ENCODE measurements at places on chromosomes 1 and 21.

GRCh38 chr1:44035726-44036408, 4.6 kb upstream of the SLC6A9 start:
- no peak for DNase-seq

DNA sequence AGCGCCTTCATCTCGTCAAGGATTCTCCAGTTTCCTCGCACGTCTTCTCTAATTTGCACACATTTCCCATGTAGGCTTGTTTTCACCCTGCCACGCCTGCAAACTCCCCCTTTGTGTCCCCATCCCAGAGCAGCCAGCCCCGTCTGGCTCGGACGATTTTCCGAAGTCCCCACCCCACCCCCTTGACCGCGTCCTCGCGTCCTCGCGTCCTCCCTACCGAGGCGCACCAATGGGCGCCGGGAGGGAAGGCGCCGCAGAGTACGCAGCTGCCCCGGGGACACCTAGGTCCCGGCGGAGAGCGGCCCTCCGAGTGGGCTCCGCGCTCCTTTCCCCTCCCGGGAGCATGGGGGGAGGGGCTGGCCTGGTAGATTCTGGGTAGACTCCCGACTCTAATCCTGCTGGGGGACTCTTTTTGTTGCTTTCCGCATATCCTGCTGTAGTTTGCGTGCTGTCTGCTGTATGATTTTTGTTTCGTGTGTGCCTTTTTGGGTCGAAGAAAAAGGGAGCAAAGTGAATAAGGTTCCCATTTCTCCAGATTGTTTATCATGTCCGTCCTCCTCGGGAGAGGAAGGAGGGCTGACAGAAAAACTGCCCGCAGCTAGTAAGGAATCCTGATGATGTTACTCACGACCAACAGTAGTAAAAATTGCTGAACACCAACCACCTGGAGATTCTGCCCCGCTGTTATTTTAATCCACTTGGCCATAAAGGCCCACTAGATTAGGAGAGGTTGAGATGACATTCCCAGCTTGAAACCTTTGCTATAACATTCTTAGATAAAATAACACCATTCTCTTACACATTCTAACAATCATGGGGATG, 1.5 kb downstream of the CACHD1 start:
- no peak for DNase-seq

GRCh38 chr1:228852511-228853088, 117.3 kb downstream of the RHOU start:
- no peak for DNase-seq

- no peak for DNase-seq
Measured at GRCh38 chr1:213245260-213245910, 194.3 kb downstream of the RPS6KC1 start.

GRCh38 chr1:57089855-57090254, 124.0 kb upstream of the C8B start:
- no peak for DNase-seq

GRCh38 chr1:211684791-211685190, 9.4 kb upstream of the NEK2 start:
- no peak for DNase-seq

DNA sequence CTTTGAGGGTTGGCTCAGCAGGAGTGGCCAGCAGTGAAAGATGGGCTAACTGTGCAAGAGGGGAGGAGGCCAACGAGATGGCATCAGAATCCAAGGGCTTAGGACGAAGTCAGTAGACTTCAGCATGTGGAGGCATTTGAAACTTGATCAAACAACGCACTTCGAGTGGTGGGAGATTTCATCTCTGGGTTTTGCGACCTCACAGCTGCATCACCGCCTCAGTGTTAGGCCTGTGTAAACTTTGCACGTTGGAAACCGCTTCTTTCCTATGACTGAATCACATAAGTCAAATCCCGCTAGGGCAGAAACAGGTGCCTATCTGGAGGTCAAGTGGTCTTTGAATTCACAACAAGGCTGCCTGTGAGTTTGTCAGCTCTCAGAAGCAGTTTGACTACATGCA, 17.8 kb downstream of the TFF3 start:
- no peak for DNase-seq

- no peak for DNase-seq
Measured at GRCh38 chr1:245256528-245256927, 101.7 kb downstream of the KIF26B start.

GRCh38 chr1:25796811-25797458, 3.1 kb upstream of the SELENON start:
- DNase-seq, result no peak

GRCh38 chr1:51231896-51232295, 4.2 kb upstream of the RNF11 start:
- DNase-seq, result no peak

- DNase-seq, result no peak
Measured at GRCh38 chr1:196875935-196876334, 11.9 kb upstream of the CFHR4 start.

DNA sequence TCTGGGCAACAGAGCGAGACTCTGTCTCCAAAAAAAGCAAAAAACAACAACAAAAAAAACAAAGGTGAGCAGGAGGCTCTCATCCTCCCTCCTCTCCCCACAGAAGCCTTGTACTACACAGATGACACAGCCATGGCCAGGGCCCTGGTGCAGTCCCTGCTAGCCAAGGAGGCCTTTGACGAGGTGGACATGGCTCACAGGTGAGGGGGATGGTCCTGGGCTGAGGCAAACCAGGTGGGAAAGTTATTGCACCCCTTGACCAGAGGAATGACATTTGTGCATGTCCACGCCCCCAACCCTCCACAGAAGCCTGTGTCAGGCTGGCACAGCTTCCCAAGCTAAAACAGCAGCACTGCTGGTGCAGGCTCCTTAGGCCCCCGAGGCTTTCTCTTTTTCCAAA, 2.4 kb downstream of the ADPRS start:
- no peak for DNase-seq

GRCh38 chr1:212152308-212152693, 116.8 kb downstream of the DTL start:
- DNase-seq, result no peak

DNA sequence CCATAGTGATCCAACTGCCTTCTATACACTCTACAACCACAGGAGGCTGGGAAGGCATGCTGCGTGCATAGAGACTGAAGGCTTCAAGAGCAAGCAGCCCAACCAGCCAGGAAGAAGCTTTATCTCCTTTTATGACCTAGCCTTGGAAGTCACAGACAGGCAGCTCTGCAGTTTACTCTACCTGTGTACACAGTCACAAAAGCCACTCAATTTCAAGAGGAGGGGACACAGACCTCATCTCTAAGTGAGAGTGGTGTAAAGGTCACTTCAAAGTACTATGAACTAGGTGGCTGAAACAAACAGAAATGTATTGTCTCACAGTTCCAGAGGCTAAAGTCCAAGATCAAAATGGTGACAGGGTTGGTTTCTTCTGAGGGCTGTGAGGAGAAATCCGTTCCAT, 69.6 kb upstream of the GJB5 start:
- DNase-seq, result no peak

DNA sequence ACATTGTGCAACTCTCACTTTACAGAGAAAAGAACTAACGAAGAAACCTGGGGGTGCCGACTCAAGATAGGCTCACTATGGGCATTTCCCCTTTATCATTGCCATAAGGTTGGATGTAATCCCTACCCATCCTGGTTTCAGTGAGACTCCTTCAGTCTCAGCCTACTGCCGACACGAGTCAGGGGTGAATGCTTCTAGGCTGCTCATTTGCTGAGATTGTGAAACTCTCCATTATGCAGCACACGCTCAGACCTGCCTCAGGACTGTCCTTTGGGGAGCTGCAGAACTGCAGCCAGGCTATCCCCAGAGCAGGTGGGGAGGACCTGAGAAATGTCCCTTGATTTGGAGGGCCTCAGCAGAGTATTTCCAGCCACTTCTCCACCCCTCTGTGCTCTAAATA, 22.2 kb downstream of the TSHB start:
- no peak for DNase-seq

- DNase-seq, result no peak
Measured at GRCh38 chr1:178644308-178645120, 80.5 kb upstream of the RALGPS2 start.

DNA sequence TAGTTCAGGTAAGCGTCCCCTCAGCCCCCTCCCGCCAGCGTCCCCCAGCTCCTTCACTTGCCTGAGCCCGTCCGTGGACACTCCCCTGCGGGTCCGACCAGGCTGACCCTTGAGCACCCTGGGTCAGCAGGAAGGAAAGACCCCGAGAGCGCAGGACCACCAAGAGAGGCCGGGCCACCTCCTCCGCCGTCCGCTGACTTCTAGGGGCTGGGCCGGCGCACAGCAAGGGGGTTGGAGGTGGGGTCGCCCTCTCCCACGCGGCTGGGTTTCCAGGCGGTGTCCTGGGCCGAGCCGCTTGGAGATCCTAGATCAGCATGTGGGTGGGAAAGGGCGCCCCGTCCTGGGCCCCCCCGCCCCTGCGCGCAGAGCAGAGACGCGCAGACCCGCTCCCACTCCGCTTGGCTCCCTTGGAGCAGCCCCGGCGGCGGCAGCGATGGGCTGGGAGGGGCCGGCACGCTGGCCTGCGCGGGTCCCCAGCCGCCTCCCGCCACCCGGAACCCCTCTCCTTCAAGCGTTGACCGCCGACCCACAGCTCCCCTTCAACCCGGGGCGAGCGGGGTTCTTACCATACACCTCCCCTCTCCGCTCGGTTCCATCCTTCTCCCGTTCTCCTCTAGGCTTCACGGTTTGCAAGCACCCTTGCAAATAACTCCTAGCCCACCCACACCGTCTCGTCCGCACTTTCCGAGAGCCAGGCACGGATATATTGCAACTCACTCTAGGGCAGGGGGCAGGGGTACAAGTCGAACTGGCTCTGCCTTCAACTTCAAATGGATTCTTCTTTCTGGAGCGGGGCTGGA, 7.5 kb downstream of the KNCN start:
- no peak for DNase-seq

DNA sequence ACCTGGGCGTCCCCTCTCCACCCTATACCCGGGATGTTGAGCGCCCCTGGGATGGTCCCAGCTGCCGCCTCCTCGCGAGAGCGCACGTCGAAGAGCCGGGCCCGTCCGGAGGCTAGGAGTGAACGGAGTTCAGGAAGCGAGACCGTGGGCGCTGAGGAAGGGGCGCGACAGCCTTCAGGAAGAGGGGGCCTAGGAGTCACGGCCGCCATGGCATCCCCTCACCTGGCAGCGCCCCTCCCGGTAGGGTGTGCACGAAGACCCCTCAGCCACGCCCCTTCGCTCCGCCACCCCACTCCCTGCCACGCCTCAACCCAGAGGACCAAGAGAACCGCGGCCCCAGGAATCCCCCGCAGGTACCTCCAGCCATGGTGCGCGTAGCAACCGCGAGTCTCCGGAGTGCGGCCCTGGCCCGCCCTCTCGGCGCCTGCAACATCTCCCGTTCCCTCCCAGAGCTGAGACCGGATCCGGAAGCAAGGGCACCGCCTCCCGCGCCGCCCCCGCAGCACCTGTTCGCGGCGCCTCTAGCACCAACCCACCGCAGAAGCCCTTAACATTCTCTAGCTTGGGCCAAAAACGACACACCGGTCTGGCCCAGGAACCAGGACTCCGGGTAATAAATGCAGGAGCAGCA, at the start of gene TSTD1:
Gene TSTD1, minus strand, starts transcription at position 442 of the 631 bp plus-strand sequence. Its CDS starts 75 bp downstream, at position 367.
- no peak for DNase-seq

- DNase-seq, result no peak
Measured at GRCh38 chr1:36516372-36517010, 33.8 kb upstream of the CSF3R start.

DNA sequence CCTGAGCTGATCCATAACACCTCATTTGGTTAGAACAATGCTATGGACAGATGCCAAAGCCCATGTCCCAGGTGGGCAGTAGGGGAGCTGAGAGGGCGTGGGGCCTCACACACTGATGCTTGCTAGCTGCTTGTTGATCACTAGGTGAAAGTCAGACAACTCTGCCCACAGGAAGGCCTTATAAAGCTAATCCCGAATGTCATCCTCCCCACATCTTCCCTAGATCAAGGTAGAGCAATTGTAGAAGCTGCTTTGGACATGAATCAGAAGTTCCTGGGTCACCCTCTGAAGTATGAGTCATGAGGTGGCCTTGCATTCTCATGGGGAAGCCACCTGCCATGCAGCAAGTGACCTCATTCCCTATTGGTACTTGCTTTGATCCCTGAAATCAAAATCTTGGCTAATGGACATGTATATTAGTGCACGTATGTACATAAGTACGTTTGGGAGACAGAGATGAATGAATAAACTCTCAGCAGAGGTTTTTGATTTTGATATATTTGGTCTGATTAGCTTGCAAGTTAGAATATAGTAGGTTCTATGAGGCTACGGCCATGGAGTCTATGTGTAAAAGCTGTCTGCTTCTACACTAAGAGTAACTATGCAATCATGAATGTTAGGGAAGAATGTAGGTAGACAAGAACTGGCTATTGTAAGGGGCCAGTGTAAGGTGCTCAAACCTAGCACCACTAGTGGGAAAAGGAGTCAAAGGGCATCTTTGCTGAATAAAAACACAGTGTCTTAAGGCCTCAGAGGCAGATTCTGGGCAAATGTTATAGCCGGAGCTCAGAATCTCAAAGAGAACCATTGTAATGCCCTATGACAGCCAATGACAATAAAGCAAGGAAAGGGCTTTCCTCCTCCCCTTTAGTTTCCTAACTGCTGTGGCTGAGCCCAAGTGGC, 52.6 kb downstream of the ABCA4 start:
- no peak for DNase-seq

DNA sequence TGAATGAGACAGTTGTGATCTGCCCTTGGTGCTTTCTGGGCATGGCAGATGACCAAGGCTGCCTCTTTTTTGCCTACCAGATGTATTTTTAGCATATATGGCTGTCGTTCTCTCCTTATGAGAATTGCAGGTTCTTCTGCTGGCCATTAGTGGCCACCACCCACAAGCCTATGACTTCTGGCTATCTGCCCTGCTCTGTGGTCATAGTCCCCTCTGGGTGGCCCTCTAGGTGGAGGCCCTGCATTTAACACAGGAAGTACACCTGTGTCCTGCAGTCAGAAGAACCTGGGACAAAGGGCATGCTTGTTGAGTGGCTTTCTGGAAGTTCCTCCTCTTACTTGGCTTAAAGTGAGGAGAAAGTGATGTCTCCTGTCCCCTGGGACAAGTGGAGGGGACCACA, 6.5 kb downstream of the FCAMR start:
- DNase-seq, result no peak

DNA sequence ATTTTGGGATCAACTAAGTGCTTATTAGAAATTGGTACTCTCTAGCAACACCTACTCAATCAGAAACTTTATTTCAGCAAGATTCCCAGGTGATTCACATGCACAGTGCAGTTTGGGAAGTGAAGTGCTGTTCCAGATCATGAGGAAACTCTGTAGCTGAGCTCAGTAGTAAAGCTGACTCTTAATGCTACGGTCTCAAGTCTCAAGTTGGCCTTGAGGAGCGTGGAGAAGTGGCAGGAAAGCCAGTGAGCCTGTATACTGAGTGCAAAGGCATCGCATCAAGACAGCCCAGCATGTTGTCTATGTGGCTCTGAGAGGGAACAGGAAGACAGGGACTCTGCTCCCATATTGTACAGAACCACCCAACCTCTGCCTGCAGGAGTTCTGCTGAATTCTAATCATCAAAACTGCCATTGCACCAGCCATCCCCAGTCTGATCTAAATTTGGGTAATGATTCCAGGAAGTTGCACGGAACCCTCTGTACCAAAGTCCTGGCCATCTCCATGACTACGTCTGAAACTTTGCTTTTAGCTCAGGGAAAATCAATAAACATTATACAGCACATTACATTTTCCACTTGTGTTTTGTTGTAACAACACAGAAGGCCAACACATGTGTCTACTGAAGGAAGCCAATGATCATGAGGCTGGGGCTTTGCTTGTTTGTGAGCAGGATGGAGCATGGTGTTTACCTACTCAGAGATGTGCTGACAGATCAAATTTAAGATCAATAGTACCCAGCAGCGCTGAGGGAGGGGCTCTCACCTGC, 105.1 kb upstream of the TLR5 start:
- DNase-seq, result no peak

Data from SIG-M5 (cell line).